Peyer's patch (tissue), 4 donors: ENCODE measurements at places on chromosomes 5 and 9. TPM values are rescaled to one million over a fixed set of nuclear protein-coding genes. Genes with fewer than 3 reads are reported as not detected.

Gene PPP2R2B
- 2.5 TPM for total RNA-seq

Gene GABRA1
- not detected for total RNA-seq

Gene PTGES
- total RNA-seq = 1.8 TPM

Gene KIAA1958
- total RNA-seq = 16.5 TPM

DNA sequence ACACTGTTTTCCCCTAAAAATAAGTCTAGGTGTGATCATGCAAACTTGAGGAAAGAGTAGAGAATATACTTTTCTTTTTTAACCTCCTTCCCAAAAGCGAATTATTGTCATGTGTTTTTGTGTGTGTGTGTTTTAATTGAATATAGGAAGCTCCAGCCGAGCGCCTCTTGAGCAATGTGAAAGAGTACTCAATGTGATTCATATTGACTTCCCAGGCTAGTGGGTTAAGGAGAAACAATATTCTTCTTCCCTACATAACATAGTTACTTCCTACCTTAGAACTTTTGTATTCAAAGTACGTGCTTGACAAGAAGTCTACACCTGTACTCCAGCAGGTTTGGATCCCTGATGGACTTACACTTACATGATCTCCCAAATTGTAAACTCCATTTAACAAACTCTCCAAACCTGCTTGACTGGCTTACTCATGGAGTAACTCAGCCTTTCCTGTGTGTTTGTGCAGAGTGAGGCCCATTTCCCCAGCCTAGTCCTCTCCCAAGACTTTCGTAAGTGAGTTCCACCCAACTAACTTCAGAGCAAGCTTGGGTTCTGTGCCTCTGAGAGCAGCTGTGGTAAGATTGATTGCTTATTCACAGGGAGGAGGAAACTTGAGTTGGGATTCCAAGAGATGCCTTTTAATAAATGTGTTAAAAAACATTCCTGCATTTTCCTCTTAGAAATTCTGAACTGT, 9.3 kb downstream of the SLC28A3 start:
- H3K27me3 ChIP-seq = no peaks in the 10 kb centered on the region
- H3K36me3 ChIP-seq = no peaks in the 10 kb centered on the region
- H3K4me3 ChIP-seq = no peak overlapping the region
- no peak overlapping the region for H3K27ac ChIP-seq

DNA sequence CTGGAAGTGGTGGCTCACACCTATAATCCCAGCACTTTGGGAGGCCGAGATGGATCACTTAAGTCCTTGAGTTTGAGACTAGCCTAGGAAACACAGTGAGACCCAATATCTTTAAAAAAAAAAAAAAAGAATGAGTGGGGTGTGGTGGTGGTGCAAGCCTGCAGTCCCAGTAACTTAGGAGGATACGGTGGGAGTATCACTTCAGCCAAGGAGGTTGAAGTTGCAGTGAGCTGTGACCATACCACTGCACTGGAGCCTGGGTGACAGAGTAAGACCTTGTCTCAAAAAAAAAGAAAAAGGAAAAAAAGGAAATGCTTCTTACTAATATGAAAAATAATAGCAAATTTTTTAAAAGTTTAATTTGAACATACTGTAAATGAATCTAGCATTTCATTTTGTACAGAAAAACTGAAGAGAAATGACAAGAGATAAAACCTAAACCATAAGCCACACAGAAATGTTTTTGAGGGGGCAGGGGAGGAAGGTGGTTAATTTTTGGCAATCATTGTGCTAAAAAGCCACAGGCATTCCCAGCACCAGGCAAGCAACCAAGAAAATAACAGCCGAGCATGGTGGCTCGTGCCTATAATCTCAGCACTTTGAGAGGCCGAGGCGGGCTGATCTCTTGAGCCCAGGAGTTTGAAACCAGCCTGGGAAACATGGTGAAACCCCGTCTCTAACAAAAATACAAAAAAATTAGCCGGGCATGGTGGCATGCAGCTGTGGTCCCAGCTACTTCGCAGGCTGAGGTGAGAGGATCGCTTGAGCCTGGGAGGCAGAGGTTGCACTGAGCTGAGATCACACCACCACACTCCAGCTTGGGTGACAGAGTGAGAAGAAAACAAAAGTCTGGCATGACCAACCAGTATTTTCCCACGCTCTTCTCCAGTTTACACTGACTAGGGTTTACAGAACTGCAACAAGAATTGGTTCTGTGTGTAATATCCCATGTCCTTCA, 114.5 kb upstream of the NR5A1 start:
- no peaks in the 10 kb centered on the region for H3K36me3 ChIP-seq
- no peak for DNase-seq
- H3K27ac ChIP-seq = no peak overlapping the region
- H3K27me3 ChIP-seq = no peaks in the 10 kb centered on the region
- no peaks in the 10 kb centered on the region for H3K4me1 ChIP-seq

DNA sequence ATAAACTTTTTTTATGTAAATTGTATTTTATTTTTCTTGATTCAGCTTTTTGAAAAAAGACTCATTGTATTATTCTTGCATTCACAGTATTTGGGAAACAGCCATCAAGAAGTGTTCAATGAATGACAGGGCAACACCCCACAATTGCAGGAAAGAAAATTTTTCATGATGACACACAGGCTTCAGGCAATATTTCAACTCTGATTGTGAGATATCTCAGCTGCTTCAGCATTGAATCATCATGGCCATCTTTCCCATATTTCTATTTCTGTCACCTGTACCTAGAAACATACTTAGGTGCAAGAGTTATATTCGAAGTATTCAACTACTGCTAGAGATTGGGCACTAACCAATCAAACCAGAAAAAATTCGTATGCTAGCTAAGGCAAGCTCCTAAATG, 446.0 kb downstream of the ISL1 start:
- H3K36me3 ChIP-seq = no peaks in the 10 kb centered on the region
- no peaks in the 10 kb centered on the region for H3K4me1 ChIP-seq
- no peaks in the 10 kb centered on the region for H3K27me3 ChIP-seq
- DNase-seq = no peak

GRCh38 chr5:40277161-40277906, 402.4 kb upstream of the PTGER4 start:
- H3K4me3 ChIP-seq = no peak overlapping the region
- peak overlapping the region; percentile 50 for H3K27ac ChIP-seq
- no peak for DNase-seq
- H3K27me3 ChIP-seq = no peaks in the 10 kb centered on the region
- H3K36me3 ChIP-seq = no peaks in the 10 kb centered on the region
- no peaks in the 10 kb centered on the region for H3K4me1 ChIP-seq

DNA sequence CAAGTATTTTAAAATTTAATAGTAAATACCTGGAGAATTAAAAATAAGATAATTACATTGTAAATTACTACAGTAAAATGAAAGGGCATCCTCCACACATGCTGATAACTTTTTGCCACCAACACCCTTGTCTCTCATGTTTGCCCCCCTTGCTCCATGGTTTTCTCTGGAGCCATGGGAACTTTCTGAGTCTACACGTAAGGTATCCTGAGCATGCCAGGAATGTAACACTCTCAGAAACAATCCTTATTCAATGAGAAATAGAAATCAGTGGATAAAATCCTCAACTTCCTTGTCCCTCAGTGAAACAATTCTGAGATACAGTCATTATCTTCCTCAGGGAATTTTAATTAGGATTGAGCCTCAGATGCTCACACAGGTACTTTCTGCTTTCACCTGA, 108.9 kb downstream of the IZUMO3 start:
- no peak for DNase-seq
- no peaks in the 10 kb centered on the region for H3K4me1 ChIP-seq
- H3K36me3 ChIP-seq = no peaks in the 10 kb centered on the region
- no peak overlapping the region for H3K4me3 ChIP-seq

GRCh38 chr9:135864447-135865049, 42.8 kb downstream of the CAMSAP1 start:
- no peak overlapping the region for H3K4me3 ChIP-seq
- DNase-seq = peak; percentile 65
- H3K36me3 ChIP-seq = no peaks in the 10 kb centered on the region
- no peak overlapping the region for H3K27ac ChIP-seq
